ENCODE measurements at places on chromosomes 13 and 19. TPM values are rescaled to one million over a fixed set of nuclear protein-coding genes. Genes with fewer than 3 reads are reported as not detected.

The MATK gene
- total RNA-seq, result not detected

The N4BP2L1 gene
- total RNA-seq, result 1.9 TPM

The GPR12 gene
- total RNA-seq, result 0.41 TPM

The CABP5 gene
- not detected for total RNA-seq

The C1QTNF9 gene
- total RNA-seq, result not detected

The C13orf42 gene
- not detected for total RNA-seq

The C5AR1 gene
- total RNA-seq, result 0.09 TPM

The PLVAP gene
- total RNA-seq, result 0.09 TPM

The STARD13 gene
- 7.8 TPM for total RNA-seq

The TNFRSF19 gene
- 7.3 TPM for total RNA-seq

The ZNF235 gene
- total RNA-seq, result 1.4 TPM

The ZNF528 gene
- total RNA-seq, result 42.5 TPM

The SYCN gene
- not detected for total RNA-seq

The LILRA5 gene
- not detected for total RNA-seq

The ZNF439 gene
- 2.8 TPM for total RNA-seq

The KLK4 gene
- total RNA-seq, result not detected

The DLEU7 gene
- under 0.01 TPM for total RNA-seq

The CHERP gene
- total RNA-seq, result 8.0 TPM

The TMEM221 gene
- total RNA-seq, result not detected

The HNRNPM gene
- 41.8 TPM for total RNA-seq

The PGLYRP1 gene
- total RNA-seq, result not detected

The DMKN gene
- 63.0 TPM for total RNA-seq

The SH2D3A gene
- total RNA-seq, result not detected

The SIGLECL1 gene
- not detected for total RNA-seq

The CEACAM5 gene
- not detected for total RNA-seq

The CYP2F1 gene
- total RNA-seq, result not detected

The NLRP11 gene
- total RNA-seq, result not detected
